ENCODE measurements at places on chromosomes 6 and 20. TPM values are rescaled to one million over a fixed set of nuclear protein-coding genes. Genes with fewer than 3 reads are reported as not detected.

DNA sequence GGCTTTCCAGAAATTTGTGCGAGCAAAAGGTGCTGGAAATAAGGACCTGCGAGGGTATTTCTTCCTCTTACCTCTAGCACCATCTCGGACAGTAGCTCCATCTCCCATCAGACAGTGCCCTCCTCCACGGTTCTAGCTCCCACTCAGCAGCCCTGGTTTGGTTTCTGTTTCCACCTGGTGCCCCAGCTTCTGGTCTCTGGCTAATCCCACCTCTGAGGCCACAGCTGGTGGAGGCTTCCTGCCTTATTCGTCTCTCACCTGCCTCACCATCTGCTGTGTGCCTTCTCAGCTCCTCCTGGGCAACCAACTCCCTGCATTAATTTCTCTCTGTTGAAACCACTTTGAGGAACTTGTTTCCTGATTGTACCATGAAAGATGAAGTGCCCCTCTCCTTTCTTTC, 162.4 kb upstream of the CDYL start:
- DNase-seq: no peak

GRCh38 chr20:1346315-1346969, 17.5 kb upstream of the SDCBP2 start:
- no peak for DNase-seq

DNA sequence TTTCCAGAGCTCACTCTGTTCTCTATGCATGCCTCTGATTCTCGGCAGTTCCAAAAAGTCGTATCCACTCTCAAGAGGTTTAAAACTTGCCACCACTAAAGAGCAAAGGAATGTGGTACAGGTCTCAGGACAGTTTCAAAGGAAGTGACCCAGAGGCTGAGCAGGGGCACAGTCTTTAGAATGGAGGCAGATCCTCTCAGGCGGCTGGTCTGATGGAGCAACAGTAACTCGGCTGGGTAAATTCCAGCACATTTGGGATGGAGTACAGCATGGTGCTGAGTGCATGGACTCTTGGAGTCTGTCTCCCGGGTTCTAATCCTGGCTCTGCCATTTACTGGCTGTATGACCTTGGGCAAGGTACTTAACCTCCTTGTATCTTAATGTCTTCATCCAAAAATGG, 88.1 kb upstream of the BACH2 start:
- DNase-seq: no peak

The OTOR gene
- polyA plus RNA-seq: not detected

DNA sequence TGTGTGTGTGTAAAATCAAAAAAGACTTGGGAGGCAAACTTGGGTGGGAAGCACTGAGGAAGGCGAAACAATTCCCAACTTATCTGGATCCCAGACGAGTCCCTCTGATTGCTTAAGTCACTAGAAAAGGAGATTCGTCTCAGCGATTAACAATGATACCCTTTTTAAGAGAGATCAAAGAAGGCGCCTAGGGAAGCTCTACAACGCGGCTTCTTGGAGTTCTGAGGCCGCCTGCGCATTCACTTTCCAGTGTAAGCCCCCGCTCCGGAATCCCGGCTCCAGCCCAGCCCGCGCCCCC, 8.7 kb upstream of the TBX18 start:
- no peak for DNase-seq

DNA sequence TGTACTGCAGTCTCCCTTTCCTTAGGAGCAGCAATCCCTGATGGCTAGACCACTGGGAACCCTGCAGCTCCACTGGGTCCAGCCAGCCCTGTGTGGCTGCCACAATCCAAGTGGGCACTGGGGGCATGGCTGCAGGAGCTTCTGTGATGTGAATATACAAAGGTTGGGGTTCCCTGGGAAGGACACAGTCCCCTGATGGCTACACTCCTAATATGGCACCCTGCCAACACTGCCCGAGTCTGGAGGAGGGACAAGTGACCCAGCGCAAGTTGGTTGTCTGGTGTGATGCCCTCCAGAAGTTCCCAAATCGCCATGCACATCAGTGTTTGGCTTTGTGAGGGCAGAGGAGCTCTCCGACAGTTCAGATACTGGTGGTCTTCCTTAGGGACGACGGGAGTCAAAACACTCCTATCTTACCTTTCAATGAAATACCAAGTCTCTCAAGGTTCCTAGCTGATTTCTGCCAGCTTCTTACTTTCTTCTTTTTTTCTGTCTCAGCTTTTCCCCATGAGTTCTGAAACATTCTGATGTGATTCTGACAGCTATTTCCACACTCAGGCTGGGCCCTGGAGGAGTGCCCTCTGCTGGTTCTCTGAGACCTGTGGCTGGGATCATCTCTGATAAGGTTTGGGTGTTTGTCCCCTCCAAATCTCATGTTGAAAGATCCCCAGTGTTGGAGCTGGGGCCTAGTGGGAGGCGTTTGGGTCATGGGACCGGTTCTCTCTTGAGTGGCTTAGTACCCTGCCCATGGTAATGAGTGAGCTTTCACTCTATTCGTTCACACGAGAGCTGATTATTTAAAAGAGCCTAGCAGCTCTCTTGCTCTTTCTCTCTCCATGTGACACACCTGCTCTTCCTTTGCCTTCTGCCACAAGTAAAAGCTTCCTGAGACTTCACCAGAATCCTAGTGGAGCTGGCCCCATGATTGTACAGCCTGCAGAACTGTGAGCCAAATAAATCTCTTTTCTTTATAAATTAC, 15.5 kb upstream of the ZFP57 start:
- no peak for DNase-seq

DNA sequence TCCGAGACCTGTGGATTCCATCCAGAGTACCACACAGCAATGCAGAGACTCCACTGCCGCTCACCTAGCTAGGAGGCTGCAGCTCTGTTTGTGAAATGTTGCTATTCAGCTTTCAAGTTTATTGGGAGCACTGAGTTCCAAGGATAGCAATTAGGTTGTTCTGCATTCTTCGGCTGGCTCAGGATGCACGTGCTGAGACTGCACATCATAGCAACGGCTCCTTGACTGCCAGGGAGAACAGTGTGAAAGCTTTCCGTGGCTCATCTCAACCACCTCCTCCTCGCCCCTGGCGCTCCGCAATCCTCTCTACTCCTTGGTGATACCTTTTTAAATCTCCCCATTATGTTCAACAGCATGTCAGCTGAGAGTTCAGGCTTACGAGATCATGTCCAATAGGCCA, 116.6 kb downstream of the TSHZ2 start:
- no peak for DNase-seq

DNA sequence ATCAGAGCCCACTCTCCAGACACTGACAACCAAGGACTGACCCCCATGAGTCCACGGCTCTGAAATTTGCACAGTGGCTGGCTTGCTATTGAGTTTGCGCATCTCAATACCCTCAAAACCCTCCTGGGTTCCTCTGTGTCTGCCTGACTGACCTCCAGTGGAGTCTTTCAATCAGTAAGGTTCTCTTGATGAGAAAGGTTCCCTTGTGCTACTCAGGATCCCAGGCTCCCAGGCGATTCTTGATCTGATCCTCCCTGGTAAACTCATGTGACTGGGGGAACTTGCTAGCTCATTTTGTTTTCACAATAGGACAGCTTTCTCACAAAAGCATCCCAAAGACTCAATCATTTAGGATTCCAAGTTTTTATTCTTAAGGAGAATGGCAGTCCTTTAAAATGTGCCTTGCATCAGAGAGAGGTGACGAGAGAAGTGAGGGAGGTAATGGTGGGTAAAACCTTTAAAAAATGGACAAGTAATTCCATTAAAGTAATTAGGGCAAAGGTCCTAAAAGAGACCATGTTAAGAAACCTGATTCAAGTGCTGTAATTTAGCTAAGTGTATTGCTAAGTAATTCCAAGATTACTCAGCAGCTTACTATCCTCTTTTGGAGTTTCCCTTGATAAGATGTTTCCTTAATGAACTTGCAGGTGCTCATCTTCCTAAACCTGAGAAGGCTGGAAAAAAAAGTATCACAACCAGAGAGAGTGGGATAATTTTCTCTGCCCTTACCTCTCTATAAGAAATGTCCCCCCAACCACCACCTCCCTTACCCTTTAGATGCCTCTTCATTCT, 304.7 kb upstream of the SGK1 start:
- DNase-seq: no peak

DNA sequence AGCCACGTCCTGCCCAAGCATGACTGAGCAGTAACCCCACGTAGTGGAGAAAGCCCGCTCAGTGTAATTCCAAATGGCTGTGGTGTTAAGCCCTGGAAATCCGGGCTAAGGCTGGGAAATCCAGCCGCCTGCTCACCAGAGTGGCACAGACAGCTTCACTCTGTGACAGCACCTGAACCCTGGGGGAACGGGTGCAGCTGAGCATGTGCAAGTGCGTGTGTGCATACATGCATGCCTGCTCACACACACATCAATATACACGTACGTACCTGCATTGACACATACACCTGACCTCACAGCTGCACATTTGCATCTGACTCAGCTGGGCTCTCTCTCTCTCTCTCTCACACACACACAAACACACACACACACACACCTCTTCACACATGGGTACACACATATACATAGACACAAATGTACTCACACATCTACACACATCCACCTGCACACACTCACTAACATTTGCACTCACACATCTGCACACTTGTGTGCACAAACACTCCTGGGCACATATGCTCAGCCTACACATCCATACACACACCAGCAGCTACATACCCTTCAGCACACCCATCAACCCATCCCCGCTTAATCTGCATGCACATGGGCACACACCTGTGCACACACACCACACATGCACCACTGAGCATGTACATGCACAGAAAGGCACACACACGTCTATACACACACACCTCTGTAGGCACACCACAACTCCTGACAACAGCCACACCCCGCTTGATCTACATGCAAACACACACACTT, 114.1 kb downstream of the GRM4 start:
- DNase-seq: peak; percentile 48

The HAO1 gene
- polyA plus RNA-seq: 0.86 TPM

GRCh38 chr6:127058027-127058426, 60.4 kb upstream of the RSPO3 start:
- no peak for DNase-seq

The TLDC2 gene
- 8.5 TPM for polyA plus RNA-seq

The PROKR2 gene
- not detected for polyA plus RNA-seq

- no peak for DNase-seq
Observed at GRCh38 chr6:33609528-33609927, 11.6 kb upstream of the ITPR3 start.

- DNase-seq: no peak
Observed at GRCh38 chr6:22367346-22367745, 70.5 kb upstream of the PRL start.

DNA sequence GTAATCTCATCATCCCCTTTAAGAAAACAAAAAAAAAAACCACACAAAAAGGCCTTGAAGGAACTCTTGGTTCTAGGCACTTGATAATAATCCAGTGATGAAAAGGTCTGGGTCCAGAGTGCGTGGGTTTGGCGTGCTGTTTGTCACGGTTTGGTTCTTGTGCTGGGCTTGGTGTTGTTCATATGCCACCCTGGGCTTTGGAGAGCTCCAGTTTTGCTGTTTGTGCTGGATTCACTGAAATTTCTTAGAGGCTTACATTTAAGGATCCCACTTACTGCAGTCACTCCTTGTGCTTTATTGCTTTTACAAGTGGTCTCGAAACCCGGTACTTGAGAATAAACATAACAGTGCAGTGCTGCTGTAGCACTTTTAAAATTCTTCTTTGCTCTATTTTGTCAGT, 68.8 kb upstream of the XRN2 start:
- no peak for DNase-seq

GRCh38 chr6:20274137-20274536, 61.9 kb upstream of the MBOAT1 start:
- DNase-seq: no peak

The RNF39 gene
- polyA plus RNA-seq: not detected

- no peak for DNase-seq
Observed at GRCh38 chr6:64084185-64084663, 448.6 kb downstream of the PHF3 start.

- DNase-seq: no peak
Observed at GRCh38 chr20:10848810-10849370, 175.1 kb upstream of the JAG1 start.

- no peak for DNase-seq
Observed at GRCh38 chr6:20302168-20302567, 89.9 kb upstream of the MBOAT1 start.

- DNase-seq: no peak
Observed at GRCh38 chr6:85887461-85887860, 244.8 kb upstream of the SYNCRIP start.

All from kidney (tissue), 22 donors.